ENCODE measurements at places on chromosomes 12 and 14.

- DNase-seq, result no peak
Measured at GRCh38 chr12:25434515-25434914, 118.6 kb downstream of the LMNTD1 start.

DNA sequence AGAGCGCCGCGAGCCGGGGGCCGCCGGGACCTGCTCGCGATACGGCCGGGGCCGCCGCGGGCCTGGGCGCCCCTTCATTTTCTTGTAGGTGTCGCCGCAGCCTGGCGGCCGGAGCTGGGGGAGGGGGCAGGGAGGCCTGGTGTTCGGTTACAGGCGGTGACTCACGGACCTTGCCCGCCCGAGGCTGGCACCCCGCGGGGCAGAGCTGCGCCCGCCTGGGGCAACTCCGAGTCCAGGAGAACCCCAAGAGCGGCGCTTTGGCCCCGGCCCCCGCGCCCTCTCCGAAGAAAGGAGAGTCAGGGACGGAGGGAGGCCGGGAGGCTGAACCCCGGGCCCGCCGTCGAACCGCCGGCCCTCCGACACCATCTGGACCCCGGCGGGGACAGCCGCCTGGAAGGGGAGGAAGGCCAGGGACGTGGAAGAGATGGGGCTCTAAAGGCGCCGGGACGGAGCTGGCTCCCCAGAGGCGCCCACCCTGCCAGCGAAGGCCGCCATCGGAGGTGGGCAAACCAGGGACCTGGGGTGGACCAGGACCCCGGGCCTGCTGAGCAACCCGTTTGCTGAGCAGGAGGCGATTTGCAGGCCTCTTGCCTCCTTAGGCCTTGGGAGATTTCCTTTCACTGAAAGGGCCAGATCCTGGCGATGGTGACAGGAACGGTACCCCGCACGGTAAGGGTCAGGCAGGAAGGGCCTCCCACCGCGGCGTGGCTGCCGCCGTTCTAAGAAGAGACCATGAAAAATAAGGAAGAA, 843 bp upstream of the NUAK1 start:
- DNase-seq, result no peak

- no peak for DNase-seq
Measured at GRCh38 chr14:55609681-55610080, 29.7 kb downstream of the KTN1 start.

- no peak for DNase-seq
Measured at GRCh38 chr14:66540038-66540437, 32.1 kb downstream of the GPHN start.

DNA sequence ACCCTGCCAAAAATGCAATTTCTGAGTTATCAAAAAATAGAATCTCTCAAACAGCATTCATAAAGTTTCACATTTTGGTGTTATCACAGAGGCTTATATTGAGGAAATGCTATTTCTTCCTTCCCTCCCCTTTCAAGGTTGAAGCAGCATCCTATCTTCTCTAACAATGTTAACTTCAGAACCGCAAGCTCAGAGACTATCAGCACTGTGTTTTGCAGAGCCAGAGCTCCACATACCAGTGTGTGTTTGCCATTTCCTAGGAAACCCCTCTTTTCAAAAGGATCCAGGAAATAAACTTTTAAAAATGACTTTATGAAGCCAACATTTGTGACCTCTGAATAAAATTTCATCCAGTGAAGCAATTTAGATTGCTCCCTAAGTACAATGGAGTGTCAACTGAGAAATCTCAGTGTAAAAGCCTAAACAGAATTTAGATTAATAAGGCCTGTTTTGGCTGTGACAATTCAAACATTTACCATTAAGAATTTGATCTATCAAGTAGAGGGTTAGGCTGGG, 332.6 kb downstream of the NOVA1 start:
- DNase-seq, result no peak

- DNase-seq, result peak; percentile 36
Measured at GRCh38 chr12:121391619-121392324, 8.1 kb upstream of the RNF34 start.

DNA sequence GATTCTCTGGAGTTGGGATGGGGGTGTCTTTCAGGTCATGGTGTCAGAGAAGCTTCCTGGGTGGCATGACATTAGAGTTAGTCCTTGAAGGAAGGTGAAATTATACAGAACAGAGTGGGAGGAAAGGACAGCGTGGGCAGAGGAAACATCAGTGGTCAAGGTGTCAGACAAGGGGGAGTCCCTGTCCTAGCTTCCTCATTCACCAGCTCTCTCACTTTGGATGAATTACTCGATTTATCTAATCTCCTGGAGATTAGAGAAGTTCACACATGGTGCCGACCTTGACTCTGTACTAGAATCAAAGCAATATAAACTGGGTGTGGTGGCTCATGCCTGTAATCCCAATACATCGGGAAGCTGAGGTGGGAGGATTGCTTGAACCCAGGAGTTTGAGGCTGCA, 492.9 kb downstream of the VRK1 start:
- DNase-seq, result no peak

GRCh38 chr14:59690426-59690825, 113.8 kb upstream of the CCDC175 start:
- DNase-seq, result no peak

DNA sequence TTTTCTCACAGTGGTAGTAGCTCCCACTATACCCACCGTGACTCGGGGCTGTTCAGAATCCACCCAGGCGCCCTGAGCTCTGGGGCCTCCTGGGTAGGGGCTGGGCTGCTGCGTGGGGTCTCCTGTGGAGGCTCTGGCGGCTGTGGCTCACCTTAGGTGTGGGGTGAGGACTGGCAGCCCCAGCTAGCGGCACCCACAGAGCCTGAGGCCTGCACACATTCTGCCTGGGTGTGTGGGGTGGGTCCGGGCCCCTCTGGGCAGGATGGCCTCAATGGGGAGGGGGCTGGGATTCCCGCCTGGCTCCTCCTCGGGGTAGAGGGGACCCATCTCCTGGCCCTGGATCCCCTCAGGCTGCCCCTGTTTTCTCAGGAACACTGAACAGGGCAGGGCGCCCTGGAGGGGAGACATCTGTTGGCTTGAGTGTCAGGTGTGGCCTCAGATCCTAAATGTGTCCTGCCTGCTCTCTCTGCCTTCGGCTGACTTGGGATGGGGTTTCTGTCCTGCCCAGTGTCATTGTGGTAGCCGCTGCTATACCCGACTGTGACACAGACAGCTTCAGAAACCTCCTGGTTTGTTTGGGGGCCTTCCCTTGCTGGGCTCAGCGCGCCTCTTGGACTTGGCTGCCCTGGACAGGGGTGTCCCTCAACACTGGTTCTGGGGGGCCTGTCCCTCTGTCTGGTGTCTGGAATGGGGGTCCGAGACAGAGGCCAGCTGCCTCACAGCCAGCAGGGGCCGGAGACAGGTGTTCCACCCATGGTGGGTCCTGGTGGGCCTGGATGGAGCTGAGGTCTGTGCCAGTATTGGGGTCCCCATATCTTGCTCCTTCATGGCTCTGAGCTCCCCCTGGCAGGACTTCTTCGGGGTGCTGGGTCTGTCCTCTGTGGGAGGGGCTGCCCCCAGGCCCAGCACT, 354.9 kb downstream of the TMEM121 start:
- DNase-seq, result no peak

DNA sequence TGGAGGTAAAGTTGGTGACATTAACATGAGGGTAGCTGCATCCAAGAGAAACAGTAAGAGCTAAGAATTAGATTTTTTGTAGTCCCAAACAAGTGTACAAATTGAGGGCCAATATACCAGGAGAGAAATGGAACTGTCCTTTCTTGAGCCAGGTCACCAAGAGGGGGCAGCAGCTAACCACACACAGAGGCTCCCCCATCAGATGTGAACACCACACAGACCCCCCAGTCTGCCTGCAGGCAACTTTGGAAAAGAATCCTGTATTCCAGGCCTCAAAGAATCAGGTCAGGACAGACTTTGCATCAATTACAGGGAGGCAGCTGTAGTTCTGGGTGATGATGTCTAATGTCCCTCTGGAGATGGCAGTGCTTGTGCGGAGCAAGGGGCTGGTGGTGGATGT, 77.9 kb downstream of the SPTB start:
- no peak for DNase-seq

DNA sequence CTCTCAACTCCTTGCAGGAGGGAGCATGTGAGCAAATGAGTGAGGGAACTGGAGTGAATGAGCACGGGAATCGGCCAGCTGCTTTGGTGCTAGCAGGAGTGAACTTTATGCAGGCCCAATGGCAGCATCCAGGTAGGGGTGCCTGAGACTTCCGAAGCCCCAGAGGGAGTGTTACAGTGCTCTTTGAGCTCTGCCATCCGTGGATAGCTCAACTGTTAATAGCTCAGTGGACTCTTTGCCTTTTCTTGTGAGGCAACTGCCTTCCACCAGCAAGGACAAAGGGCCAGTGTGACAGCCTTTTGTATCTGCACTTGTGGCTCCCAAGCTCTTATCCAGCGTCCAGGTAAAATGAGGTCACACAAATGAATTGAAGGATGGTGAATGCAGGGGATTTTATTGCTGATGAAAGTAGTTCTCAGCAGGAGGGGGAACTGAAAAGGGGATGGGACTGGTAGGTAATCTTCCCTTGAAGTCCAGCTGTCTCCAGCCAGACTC, 12.9 kb downstream of the CREBL2 start:
- DNase-seq, result no peak

GRCh38 chr14:84162633-84163032, 1367.3 kb upstream of the FLRT2 start:
- no peak for DNase-seq

- DNase-seq, result no peak
Measured at GRCh38 chr12:24535334-24536069, 413.4 kb downstream of the BCAT1 start.

DNA sequence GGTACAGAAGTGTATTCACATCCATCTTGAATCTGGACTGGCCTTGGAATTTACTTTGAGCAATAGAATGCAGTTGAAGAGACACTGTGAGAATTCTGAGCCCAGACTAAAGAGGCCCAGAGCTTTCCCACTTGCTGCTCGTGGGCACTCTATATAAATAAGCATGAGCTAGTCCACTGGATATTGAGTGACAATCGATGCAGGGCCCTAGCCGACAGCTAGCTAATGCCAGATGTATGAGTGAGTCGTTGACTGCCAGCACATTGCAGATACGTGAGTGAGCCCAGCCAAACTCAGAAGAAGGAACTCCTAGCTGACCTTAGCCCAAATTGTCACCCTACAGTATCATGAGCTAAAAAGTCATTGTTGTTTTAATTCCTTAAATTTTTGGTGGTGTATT, 24.9 kb downstream of the NAV3 start:
- no peak for DNase-seq

DNA sequence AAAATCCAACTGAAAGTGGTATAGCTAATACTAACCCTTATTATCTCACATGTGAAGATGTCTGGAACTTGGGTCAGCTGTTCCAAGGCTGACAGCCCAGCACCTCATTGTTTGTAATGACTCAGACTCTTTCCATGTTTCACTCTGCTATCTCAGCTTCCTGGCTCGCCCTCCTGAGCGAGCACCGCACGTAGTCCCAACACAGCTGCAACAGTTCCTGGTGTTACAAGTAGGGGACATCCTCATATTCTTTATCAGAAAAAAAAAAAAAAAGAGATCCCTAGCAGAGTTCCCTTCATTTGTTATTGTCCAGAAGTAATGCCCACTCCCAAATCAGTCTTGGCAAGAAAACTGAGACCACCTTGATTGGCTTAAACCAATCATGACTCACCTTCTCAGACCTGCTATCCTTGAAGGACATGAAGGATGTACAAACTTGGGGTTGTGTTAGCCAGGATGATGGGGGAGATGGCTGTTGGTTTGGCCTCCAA, 92.5 kb downstream of the ADCK1 start:
- DNase-seq, result peak; percentile 27

DNA sequence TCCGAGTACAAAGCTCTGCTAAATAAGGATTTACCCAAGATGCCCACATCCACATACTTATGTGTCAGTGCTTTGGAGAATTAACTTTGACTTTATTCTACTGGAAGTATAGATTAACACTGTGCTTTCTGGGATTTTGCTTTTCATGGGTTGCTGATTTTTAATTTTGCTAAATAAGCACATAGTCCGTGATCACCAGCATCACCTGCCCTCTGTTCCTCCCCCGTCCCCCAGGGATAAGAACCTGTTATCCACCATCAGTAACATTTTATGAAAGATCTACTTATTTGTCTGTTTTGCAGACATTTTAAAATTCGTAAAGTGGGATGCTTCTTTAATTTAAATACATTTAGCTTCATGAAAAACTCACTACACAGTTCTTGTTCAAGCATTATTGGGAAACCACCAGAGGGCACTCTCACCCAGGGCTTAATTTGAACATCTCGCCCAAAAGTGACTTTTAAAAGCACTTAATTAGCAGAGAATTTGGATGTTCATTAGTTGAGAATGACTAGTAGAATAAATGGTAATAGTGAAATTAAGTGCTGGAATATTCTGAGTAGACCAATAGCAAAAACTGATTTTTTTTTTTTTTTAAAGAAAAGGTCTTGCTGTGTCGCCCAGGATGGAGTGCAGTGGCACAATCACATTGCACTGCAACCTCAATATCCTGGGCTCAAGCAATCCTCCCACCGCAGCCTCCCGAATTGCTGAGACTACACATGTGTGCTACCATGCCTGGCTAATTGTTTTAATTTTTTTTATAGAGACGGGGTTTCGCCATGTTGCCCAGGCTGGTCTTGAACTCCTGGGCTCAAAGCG, 35.7 kb downstream of the MRPL42 start:
- no peak for DNase-seq

DNA sequence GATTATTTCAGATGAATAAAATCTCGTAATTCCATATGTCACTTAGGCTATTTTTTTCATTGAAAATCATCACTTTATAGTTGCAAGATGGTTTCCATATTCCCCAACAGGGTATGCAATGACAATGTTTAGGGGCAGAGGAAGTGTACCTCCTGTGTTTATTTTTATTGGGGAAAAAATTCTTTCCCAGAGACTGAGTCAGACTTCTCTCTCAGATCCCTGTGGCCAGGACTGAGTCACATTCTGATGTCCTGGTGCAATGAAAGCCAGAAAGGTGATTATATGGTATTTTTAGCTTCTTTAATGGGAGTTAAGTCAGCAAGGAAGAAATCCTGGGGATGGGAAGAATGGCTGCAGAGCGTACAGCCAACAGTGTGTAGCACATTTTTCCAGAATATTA, 196.9 kb upstream of the ALG10 start:
- DNase-seq, result peak; percentile 30

Measured in non-pigmented ciliary epithelial cell (primary cell).